ENCODE measurements at places on chromosomes 7 and 10.
A peak's percentile ranks its signal among the peaks of the same experiment; 100 is the strongest.

DNA sequence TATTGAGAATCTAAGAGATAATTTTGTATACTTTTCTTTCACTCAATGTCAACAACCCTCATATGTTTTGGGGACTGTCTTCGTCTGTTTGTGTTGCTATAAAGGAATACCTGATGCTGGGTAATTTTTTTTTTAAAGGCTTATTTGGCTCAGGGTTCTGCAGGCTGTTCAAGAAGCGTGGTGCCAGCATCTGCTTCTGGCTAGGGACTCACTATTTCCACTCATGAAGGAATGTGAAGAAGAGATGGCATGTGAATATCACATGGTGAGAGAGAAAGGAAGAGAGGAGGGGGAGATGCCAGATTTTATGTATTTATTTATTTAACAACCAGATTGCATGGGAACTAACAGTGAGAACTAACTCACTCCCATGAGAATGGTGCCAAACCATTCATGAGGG lies 827.4 kb upstream of the PHF14 start:
- no peak overlapping the region for H3K27ac ChIP-seq
- no peak for DNase-seq
- no peak overlapping the region for H3K4me3 ChIP-seq
- H3K27me3 ChIP-seq: peaks cover 2% of the 10 kb centered on the region
- H3K4me1 ChIP-seq: no peaks in the 10 kb centered on the region

GRCh38 chr10:2748287-2748686 lies 319.1 kb upstream of the PFKP start:
- H3K4me3 ChIP-seq: no peak overlapping the region
- DNase-seq: no peak
- H3K36me3 ChIP-seq: no peaks in the 10 kb centered on the region

GRCh38 chr10:5584895-5585516 lies 60.2 kb downstream of the CALML3 start:
- DNase-seq: no peak
- H3K4me1 ChIP-seq: no peaks in the 10 kb centered on the region
- peaks cover 5% of the 10 kb centered on the region for H3K27me3 ChIP-seq
- no peak overlapping the region for H3K27ac ChIP-seq
- H3K4me3 ChIP-seq: no peak overlapping the region

GRCh38 chr10:52965938-52966401 lies 193.4 kb upstream of the MBL2 start:
- no peak overlapping the region for H3K27ac ChIP-seq
- no peak for DNase-seq
- no peaks in the 10 kb centered on the region for H3K27me3 ChIP-seq
- H3K4me3 ChIP-seq: no peak overlapping the region
- H3K36me3 ChIP-seq: peaks cover 4% of the 10 kb centered on the region
- H3K4me1 ChIP-seq: no peaks in the 10 kb centered on the region

DNA sequence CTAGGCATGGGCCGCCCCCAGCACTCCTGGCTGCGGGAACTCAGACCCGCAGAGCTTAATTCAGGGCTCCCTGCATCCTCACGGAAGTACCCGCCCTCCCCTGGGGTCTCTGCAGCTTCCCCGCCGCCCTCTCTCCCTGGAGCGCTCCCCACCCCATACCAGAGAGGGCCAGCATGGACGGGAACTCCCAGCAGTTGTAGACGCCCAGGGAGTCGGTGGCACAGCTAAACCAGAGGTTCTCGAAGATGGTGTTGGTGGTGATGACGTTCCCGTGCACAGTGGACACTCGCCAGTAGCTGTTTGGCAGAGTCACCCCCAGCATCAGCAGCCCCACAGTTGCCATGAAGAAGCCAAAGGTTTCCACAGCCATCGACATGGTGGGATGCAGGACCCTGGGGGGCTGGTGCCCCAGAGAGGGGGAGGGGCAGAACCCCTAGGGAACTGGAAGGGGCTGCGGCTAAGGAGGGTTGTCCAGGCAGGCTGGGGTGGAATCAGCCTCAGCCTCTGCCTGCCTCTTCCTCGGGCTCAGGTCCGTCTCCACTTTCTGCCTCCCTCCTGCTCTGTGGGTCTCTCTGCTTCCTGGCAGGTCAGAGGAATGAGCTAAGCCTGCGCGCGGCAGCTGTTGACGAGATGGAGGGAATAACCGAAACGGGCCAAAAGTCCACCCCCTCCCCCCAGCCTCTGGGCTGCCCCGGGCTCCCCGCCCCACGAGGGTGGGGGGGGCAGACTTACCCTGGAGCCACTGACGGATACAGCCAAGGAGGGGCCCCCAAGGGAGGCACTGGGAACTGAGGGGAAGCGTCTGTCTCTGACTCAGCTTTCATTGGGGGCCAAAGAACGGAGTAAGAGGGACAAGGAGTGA lies at the start of gene CLDN15:
TSS of gene CLDN15 (minus strand) at position 597 of the 862 bp plus-strand sequence. CDS start at position 376, 221 bp downstream.
- no peaks in the 10 kb centered on the region for H3K27me3 ChIP-seq
- no peaks in the 10 kb centered on the region for H3K4me1 ChIP-seq
- H3K4me3 ChIP-seq: no peak within 1 kb of the TSS
- H3K36me3 ChIP-seq: no peaks in the 10 kb centered on the region
- peak within 1 kb of the TSS; percentile 81 for H3K27ac ChIP-seq

GRCh38 chr10:133100706-133101415 lies 13.1 kb downstream of the ADGRA1 start:
- H3K4me1 ChIP-seq: no peaks in the 10 kb centered on the region
- H3K27me3 ChIP-seq: peaks cover 3% of the 10 kb centered on the region
- no peaks in the 10 kb centered on the region for H3K36me3 ChIP-seq
- H3K4me3 ChIP-seq: peak overlapping the region; percentile 13
- H3K27ac ChIP-seq: no peak overlapping the region
- no peak for DNase-seq

GRCh38 chr7:2016761-2017480 lies 215.8 kb downstream of the MAD1L1 start:
- DNase-seq: no peak
- no peak overlapping the region for H3K27ac ChIP-seq
- H3K4me1 ChIP-seq: peaks cover 38% of the 10 kb centered on the region
- H3K27me3 ChIP-seq: peaks cover 7% of the 10 kb centered on the region

DNA sequence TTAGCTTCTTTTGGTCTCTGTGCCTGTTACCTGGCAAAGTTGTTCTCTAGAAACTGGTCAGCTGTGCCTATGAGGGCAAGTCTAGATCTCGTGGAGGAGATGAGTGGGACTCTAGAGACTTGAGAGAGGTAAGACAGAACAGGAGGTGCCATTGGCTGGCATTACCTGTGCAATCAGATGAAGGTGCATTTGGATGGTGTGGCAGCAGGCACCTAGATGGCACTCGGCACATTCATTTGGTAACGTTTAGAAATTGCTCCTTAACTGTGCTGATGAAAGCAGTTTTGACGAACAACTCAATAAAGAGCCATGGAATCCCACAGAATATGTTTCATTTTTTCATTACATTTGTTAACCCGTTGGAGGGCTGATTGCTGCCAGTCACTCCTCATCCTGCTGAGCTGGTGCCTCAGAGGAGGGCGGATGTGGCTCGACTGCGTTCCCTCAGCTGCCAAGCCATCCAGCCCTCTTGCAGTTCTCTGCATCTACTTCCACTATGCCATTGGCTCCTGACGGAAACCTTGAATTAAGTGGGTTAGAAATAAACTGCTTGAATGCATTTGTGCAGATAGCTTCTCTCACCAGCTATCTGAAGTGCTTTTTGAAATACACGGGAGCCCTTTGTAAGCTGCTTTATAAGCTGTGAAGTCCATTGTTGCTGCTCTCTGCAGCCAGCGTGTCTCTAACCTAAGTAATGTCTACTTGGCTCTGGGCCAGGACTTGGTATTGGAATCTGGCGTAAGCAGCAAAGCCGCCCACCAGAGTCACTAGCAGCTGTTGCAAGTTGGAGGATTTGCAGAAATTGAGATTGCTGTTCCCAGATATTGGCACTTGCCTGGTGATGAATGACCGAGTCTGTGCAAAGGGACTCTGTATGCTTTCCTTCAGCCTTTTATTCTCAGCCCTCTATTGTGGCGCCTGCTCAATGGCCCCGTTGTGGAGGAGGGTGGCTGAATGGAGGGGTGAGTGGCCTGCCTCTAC lies 87.4 kb downstream of the LRRC4 start:
- no peak overlapping the region for H3K27ac ChIP-seq
- peaks cover 3% of the 10 kb centered on the region for H3K27me3 ChIP-seq
- no peak overlapping the region for H3K4me3 ChIP-seq
- no peak for DNase-seq
- peaks cover 10% of the 10 kb centered on the region for H3K36me3 ChIP-seq
- H3K4me1 ChIP-seq: peaks cover 7% of the 10 kb centered on the region

DNA sequence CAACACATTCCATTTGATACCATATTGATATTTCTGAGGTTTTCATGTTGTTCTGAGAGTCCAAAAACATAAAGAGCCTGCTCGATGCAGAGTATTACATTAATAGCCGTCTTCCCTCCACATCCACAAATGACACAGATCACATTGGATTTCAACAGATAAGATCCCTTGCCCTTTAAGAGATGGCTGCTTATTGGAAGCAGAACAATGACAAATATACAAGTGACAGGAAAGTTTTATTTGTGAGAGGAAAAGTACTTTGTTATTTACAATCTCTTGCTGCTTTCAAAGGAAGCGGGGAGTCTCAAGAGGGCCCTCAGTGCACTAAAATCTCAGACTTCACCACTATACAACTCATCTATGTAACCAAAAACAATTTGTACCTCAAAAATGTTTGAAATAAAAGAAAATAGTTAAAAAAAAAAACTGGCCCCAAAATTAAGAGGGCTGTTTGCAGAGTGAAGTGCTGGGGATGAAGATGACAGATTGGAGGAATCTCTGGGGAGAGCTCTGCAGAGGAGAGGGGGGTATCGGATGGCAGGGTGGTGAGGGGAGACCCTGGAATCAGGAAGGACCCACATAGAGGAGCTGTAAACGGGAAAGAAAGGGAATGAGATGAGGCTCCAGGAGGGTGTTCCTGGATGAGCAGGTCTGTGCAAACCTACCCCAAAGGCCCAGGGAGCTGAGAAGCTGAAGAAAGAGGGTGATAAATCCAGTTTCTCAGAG lies 42.5 kb upstream of the ZNF438 start:
- no peaks in the 10 kb centered on the region for H3K4me1 ChIP-seq
- peaks cover 2% of the 10 kb centered on the region for H3K27me3 ChIP-seq
- H3K36me3 ChIP-seq: no peaks in the 10 kb centered on the region

All from immature natural killer cell (primary cell).